ENCODE measurements at places on chromosomes 3 and 15. TPM values are rescaled to one million over a fixed set of nuclear protein-coding genes. Genes with fewer than 3 reads are reported as not detected.

DNA sequence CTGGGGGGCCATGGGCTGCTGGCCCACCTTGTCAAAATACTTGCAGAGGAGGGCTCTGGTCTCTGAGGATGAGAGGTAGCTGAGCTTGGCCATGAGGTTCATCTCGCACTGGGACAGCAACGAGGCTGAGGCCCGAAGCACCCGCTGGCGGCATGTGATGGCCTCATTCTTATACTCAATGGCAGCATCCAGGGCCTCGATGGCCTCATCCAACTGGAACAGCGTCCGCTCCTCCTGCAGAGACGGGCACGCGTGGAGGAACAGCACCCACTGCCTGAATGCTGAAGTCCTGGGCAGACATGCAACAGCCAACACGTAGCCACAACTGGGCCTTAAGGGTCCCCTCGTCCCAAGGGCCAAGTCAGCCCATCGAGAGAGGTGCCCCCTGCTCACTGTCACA, 25.0 kb downstream of the KIF7 start:
- H3K4me1 ChIP-seq: no peaks in the 10 kb centered on the region
- H3K4me3 ChIP-seq: no peak overlapping the region
- no peak for DNase-seq
- peaks cover 27% of the 10 kb centered on the region for H3K36me3 ChIP-seq
- no peaks in the 10 kb centered on the region for H3K27me3 ChIP-seq

DNA sequence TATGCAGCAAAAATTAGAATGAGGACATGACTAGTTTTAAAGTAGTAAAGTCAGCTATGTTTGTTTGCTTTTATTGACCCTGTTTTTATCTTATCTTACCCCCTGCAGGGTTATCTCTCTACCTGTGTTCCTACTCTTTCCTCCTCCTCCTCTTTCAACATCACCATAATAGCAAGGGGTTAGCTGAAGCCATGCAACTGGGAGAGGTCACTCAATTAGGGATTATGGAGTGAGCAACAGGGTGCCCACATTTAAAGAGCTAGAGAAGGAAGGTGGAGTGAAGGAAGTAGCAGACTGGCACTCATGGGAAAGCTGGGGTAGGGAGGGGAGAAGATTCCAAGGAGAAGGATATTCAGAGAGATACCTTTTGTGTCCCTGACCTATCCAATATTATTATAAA, 125.9 kb downstream of the LRTM1 start:
- no peaks in the 10 kb centered on the region for H3K27me3 ChIP-seq
- H3K27ac ChIP-seq: no peak overlapping the region
- H3K4me3 ChIP-seq: no peak overlapping the region
- no peak for DNase-seq

DNA sequence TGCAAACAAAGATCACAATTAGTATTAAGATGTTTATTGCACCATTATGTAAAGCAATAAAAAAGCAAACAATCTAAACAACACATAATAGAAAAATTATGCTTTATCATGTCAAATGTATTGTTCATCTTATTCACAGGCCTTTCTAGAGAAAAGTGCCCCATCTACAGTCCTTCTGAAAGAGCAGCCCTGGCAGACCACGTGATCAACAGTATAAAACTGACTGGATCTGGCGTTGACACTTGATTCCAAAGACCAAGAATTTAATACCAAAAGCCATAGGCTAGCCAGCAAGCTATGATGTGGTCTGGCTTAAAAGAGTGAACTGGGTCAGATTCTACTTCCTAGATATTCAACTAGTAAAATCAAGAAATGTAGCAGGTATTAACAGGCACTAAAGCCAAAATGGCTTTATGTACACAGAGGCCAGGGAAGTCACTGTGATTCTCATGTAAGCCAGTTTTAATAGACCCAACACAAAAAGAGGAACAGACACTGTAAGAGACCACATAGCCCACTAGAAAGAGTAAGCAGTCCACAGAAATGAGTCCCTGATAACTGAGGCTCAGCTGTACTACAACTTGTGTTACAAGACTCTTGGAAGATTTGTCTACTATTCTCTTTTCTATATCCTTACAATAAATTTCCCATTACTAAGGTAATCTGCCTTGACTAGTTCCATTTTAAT, 32.5 kb downstream of the DMXL2 start:
- H3K27me3 ChIP-seq: no peaks in the 10 kb centered on the region
- peaks cover 11% of the 10 kb centered on the region for H3K36me3 ChIP-seq
- no peak for DNase-seq
- no peak overlapping the region for H3K4me3 ChIP-seq
- no peak overlapping the region for H3K27ac ChIP-seq

DNA sequence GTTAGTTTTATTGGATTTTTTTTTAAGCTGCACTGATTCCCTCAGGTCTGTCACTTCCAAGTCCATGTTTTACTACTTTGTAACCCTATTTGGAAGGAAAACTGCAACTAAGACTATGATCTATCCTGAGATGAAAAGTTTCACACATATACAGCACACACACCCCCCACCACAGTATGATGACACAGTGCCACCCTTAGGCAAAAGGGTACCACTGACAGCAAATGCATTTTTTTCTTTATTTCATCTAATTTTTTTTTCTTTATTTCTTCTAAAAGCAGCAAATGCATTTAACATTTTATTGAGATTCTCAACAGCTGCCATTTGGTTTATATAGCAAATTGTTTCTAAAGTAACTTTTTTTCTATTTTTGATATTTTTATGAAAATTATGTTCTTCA, 21.2 kb downstream of the NGRN start:
- no peaks in the 10 kb centered on the region for H3K4me1 ChIP-seq
- no peak overlapping the region for H3K27ac ChIP-seq
- no peaks in the 10 kb centered on the region for H3K36me3 ChIP-seq
- H3K4me3 ChIP-seq: no peak overlapping the region

DNA sequence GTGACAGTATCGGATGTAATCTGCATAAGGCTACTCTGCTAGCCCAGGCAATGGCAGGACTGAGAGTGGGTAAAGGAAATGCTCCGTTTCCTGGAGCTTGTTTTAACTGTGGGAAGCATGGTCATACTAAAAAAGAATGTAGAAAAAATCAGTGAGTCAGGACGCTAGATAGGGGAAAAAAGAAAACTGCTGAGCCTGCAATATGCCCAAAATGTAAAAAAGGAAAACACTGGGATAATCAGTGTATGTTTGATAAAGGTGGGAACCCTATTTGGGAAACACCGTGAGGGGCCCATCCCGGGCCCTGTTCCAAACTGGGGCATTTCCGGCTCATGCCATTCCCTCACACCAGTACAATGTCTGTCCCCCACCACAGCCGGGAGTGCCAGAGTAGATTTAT, 775.8 kb downstream of the ZPLD1 start:
- DNase-seq: no peak
- H3K4me1 ChIP-seq: no peaks in the 10 kb centered on the region
- H3K27me3 ChIP-seq: no peaks in the 10 kb centered on the region
- no peaks in the 10 kb centered on the region for H3K36me3 ChIP-seq
- H3K27ac ChIP-seq: no peak overlapping the region

GRCh38 chr3:76969471-76969870, 70.4 kb upstream of the ROBO2 start:
- no peak for DNase-seq
- H3K4me3 ChIP-seq: no peak overlapping the region
- no peaks in the 10 kb centered on the region for H3K4me1 ChIP-seq

- no peaks in the 10 kb centered on the region for H3K4me1 ChIP-seq
- H3K27me3 ChIP-seq: no peaks in the 10 kb centered on the region
- H3K4me3 ChIP-seq: no peak overlapping the region
- no peaks in the 10 kb centered on the region for H3K36me3 ChIP-seq
Measured at GRCh38 chr3:60729056-60729455, 522.2 kb downstream of the FHIT start.

- no peak overlapping the region for H3K4me3 ChIP-seq
- no peaks in the 10 kb centered on the region for H3K36me3 ChIP-seq
- H3K27me3 ChIP-seq: no peaks in the 10 kb centered on the region
Measured at GRCh38 chr3:22091329-22091728, 340.3 kb upstream of the ZNF385D start.

- peaks cover 38% of the 10 kb centered on the region for H3K27me3 ChIP-seq
- DNase-seq: no peak
- no peak overlapping the region for H3K27ac ChIP-seq
- peaks cover 12% of the 10 kb centered on the region for H3K4me1 ChIP-seq
- no peaks in the 10 kb centered on the region for H3K36me3 ChIP-seq
- no peak overlapping the region for H3K4me3 ChIP-seq
Measured at GRCh38 chr3:71778353-71778752, 6.6 kb downstream of the PROK2 start.

- H3K27ac ChIP-seq: no peak overlapping the region
- no peaks in the 10 kb centered on the region for H3K36me3 ChIP-seq
- no peak overlapping the region for H3K4me3 ChIP-seq
- H3K4me1 ChIP-seq: peaks cover 10% of the 10 kb centered on the region
Measured at GRCh38 chr15:100468285-100468684, 60.5 kb downstream of the CERS3 start.

The CPLX3 gene
- 0.17 TPM for total RNA-seq

The NR1I2 gene
- total RNA-seq: 0.25 TPM

The SKOR1 gene
- total RNA-seq: 0.95 TPM

The CTXND1 gene
- not detected for total RNA-seq

The PCLAF gene
- total RNA-seq: 77.7 TPM

The OXSR1 gene
- total RNA-seq: 51.8 TPM

The PTH1R gene
- not detected for total RNA-seq

The CHAC1 gene
- total RNA-seq: 77.8 TPM

The PSTPIP1 gene
- 152 TPM for total RNA-seq

The ZBBX gene
- total RNA-seq: not detected

The UBE2E1 gene
- total RNA-seq: 76.2 TPM

The NCKIPSD gene
- total RNA-seq: 27.8 TPM
